Stimulated activated CD4-positive, alpha-beta T cell treated with anti-CD3 and anti-CD28 coated beads, Interleukin-1b, Interleukin-23, amount 100 ng/mL, for 48 hours (primary cell): ENCODE measurements at places on chromosomes 1 and 21.

GRCh38 chr1:70993798-70994197 lies 53.8 kb downstream of the PTGER3 start:
- DNase-seq, result no peak

- DNase-seq, result no peak
Measured at GRCh38 chr1:169138866-169139670, 32.6 kb downstream of the ATP1B1 start.

DNA sequence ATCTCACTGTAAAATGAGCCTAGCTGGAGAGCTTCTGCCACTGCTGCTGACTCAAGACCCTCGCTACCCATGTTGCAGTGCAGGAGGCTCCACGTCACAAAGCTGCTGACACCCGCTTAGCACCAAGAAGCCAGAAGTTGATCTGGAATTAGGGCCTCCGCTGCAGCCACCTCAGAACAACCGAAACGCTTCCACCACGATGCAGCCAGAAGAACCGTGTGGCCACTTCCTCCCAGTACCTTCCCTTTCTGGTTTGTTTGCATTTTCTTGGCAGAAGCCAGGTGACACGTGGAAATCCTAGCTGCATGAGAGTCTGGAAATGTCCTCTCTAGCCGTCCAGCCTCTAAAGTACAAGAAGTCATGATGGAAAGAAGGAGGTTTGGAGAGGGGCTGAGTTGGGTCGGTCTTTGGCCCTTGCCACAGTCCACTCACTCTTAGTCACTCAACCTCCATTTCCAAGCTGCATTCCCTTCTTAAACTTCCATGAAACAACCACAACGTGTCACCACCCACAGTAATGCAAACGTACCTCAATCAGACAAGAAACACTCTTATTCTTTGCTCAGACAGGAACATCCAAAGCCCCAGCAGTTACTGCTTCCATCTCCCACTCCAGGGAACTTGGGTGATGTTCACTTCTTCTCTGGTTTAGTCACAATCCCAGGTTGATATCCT lies 10.0 kb upstream of the CDA start:
- DNase-seq, result no peak

- DNase-seq, result no peak
Measured at GRCh38 chr1:53255031-53255430, 16.7 kb upstream of the MAGOH start.

DNA sequence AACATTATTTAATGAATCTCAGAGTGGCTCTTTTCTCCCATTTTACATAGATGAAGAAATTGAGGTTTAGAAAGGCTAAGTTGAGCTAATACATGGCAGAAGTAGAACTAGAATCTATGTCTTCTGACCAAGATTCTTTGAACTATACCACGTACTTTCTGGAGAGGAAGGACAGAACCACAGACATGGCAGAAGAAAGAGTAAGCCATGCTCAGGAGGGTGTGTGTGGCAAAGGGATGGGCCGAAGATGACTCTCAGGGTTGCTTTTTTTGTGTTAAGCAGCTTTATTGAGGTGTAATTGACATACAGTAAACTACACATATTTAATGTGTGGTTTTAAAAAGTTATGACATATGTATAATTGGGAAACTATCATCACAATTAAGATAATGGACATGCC lies 69.5 kb downstream of the PEX14 start:
- no peak for DNase-seq

GRCh38 chr1:97007840-97008604 lies 286.4 kb downstream of the PTBP2 start:
- no peak for DNase-seq

DNA sequence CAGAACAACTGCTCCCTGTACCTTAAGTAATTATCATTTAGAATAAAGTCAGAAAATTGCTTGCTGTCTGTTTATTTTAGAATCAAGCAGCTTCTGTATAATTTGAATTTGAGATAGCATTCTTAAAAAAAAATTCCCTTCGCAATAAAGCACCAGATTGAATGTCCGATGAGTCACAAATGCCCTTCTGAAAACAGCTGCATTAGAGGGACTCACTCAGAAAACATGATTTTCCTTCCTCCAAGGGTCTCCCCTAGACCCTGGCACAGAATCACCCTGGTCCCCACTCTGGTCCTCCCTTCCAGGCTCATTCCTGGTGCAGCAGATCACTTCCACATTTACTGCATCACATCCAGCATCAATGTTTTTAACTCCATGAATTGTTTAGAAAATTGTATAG lies 471.1 kb upstream of the VAMP3 start:
- no peak for DNase-seq

GRCh38 chr1:11769274-11769673 lies 7.3 kb downstream of the C1orf167 start:
- no peak for DNase-seq

GRCh38 chr1:160708801-160709200 lies 2.8 kb downstream of the CD48 start:
- peak; percentile 40 for DNase-seq

DNA sequence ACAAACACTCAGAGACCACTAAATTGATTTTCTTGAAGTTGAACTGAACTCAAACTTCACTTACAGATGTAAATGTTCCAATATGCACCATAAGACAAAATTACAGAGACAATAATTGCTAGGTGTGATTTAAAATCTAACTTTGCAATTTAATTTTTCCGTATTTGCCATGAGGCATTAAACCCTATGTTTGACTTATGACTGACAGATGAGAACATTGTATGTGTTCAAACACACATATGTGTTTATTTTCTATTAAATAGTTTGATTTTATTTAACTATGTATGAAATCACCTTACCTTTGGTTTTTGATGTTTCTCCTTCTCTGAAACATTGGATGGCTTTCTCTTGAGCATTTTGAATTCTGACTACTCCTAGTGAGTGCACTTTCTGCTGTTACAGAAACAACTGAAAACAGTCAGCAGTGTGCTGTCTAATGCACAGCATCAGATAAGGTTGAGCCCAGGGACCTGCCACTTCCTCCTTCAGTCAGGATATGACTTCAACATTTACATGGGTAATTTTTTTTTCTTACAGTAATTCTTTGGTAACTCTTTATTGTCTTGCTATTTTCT lies at the start of gene SAMSN1:
SAMSN1 (minus strand) TSS at position 410 of the 575 bp plus-strand sequence; CDS start at position 356, 54 bp downstream.
- DNase-seq, result peak; percentile 74

- no peak for DNase-seq
Measured at GRCh38 chr1:57901208-57901919, 477.5 kb upstream of the DAB1 start.

GRCh38 chr21:45043541-45044020 lies 30.8 kb upstream of the ADARB1 start:
- DNase-seq, result no peak

- DNase-seq, result no peak
Measured at GRCh38 chr21:33388188-33388587, 15.0 kb upstream of the IFNGR2 start.

DNA sequence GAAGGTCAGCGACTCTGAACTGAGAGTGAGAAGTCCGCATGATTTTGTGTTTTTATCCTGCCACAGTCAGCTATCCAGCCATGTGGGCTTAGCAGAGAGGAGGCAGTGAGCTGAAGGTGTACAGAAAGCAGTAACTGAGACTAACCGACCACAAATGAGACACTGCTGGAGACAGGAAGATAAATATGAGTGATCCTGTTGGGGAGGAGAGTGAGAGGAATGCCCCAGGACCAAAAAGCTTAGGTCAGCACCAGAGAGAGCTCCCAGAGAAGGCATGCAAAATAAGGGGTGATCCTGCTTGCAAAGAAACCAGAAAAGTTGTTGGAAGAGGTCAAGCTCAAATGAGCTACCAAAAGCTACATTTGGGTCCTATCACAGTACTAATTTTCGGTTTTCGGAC lies 63.7 kb downstream of the HLCS start:
- DNase-seq, result no peak

DNA sequence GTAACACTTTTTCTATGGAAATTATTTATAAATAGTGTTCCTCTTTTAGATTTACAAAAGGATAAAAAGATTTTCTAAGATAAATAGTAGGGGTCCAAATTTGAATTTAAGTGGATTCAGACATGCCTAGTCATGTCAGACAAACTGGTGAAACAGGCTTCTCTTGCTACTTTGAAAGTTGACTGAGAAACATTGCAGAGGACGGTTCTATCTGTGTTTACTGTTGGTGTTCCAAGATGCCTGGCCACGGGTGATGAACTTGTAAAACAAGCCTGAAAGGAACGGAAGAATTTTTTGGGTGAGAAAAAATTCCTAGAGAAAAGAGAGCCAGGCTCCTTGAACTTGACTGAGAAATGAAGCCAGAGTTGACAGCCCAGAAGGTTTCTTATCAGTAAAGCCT lies 2.2 kb downstream of the KRTAP19-1 start:
- no peak for DNase-seq

GRCh38 chr1:25809283-25809926 lies 9.4 kb downstream of the SELENON start:
- DNase-seq, result no peak

GRCh38 chr1:152643945-152644344 lies 19.2 kb upstream of the LCE2D start:
- DNase-seq, result no peak

DNA sequence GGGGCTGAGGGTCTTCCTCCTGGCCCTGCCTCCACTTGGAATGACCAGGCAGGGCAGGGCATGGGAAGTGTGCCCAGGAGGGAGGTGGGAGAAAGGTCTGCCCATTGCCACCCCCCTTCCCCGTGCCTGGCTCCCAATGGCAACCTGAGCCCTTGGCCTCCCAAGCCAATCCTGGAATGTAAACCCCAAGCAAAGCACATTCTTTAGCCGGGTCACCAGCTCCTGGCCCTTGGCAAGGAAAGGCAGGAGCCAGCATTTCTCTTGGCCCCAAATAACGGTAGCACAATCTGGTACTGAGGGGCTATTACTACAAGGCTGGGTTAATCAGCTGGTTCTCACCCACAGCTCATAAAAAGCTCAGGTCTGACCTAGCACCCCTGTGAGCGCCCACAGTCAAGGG lies 6.9 kb upstream of the NUAK2 start:
- DNase-seq, result no peak

DNA sequence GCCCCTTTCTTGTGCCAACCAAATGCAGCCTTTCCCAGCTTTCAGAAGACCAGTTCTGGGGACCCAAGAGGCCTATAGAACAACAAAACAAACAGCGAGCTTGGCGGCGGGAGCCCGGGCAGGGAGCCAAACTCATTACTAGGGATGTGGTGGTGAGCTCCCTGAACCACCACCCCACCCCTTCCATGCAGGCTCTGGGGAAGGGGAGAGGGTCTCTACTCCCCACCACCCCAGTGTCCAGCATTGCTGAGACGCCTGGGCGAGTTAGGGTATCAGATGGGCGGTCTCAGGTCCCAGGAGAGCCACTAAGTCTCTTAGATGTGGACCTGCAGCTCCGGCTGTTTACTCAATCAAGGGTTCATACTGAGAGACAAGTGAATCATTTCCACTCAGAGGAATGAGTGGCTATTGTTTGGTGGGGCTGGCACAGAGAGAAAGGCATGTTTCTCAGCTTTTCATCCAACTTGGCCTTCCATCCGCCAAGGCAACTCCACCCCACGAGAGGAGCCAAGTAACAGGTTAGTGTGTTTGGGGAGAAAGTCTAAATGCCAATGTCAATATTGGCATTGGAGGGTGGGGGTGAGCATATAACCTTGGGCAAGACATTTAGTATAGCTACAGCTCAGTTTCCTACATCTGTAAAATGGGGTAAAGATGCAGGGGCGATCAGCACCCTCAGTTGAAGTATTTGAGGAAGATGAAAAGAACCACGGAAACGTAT lies 40.9 kb downstream of the PLXNA2 start:
- no peak for DNase-seq

- no peak for DNase-seq
Measured at GRCh38 chr1:172239901-172240300, 180.6 kb upstream of the C1orf105 start.

- DNase-seq, result no peak
Measured at GRCh38 chr21:44006656-44007055, 5.5 kb upstream of the TRAPPC10 start.

DNA sequence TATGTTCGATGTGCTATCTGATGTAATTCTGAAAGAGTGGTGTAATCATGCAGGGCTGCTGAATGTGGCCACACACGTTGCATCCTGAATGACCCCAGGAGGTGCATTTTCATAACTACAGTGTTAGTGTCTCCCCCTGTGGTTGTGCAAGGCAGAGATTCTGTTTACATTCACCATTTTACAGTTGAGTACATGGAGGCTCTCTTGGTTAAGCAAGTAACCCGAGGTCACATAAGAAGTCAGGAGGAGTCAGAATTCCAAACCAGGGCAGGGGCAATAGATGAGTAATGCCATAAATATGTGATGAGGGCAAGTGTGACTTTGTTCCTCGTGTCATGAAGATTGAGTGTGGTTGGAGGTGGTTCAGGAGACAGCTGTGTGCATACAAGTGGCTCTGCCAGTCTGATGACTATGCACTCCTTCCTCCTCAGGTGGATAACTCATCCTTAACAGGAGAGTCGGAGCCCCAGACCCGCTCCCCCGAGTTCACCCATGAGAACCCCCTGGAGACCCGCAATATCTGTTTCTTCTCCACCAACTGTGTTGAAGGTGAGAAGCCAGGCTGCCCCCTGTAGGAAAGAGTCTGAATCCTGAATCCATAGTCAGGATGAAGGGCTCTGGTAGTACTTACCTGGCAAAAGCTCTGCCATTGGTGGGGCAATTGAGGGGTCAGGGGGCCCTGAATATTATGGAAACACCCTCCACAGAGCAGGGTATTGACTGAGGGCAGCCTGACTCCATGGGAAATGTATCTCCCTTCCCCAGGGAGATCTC lies 9.3 kb downstream of the ATP1A2 start:
- DNase-seq, result no peak

DNA sequence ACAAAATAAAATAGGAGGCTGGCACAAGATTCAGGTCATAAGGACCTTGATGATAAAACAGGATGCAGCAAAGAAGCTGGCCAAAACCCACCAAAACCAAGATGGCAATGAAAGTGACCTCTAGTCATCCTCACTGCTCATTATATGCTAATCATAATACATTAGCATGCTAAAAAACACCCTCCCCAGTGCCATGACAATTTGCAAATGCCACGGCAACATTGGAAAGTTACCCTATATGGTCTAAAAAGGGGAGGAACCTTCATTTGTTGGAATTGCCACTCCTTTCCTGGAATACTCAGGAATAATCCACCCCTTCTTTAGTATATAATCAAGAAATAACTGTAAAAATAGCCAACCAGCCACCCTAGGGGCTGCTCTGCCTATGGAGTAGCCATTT lies 108.8 kb upstream of the GRIK1 start:
- DNase-seq, result no peak
